ENCODE measurements at places on chromosomes 6 and 20.
A peak's percentile ranks its signal among the peaks of the same experiment; 100 is the strongest.

DNA sequence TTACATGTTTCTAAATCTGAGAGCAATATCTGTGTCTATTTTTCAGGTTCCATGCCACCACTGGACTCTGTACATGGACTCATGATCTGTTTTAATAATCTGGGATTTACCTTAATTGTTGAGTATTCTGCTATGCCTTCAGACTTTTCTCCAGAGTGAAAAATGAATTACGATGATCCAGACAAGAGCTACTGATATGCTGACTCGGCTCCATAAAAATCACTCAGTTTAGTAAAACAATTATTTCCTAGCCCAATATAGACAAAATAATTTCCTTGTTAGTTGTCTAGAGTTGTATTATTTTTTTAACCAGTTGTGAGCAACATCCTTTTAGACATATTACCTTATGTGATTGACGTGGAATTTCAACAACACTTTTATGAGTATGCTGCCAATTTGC is 736.8 kb downstream of the RFPL4B start:
- no peak for DNase-seq

GRCh38 chr20:32296819-32297420 is 19.5 kb downstream of the KIF3B start:
- peak; percentile 48 for DNase-seq

DNA sequence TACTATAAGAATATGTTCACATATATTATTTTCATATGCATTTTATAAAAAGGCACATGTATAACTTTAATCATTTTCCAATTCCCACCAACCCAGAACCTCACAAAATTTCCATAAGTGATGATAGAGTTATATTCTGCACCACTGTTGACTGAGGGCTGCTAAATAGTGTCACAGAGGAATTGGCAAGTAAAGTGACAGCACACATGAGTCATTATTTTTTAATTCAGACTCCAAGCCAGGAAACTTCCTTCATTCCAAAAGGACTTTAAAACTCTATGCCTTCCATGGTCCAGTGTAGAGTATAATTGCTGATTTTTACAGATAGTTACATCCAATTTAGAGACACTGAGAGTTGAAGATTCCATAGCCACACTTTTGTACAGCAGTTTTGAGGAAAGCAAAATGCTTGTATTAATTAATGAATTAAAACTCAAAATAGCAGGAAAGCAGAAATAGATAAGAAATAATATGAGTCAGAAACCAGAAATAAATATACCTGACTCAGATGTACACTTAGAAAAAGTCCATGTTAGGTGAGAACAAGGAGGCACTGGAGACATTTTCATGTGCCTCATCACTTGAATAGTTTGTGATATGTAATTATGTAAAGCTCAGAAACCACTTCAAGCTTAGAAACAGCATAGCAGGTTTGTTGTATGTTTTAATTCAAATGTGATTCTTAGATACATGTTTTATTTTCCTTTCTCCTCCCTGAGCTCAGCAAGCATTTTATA is 425.2 kb upstream of the OPRM1 start:
- no peak for DNase-seq

GRCh38 chr20:22524393-22525015 is 59.9 kb downstream of the FOXA2 start:
- DNase-seq: no peak

DNA sequence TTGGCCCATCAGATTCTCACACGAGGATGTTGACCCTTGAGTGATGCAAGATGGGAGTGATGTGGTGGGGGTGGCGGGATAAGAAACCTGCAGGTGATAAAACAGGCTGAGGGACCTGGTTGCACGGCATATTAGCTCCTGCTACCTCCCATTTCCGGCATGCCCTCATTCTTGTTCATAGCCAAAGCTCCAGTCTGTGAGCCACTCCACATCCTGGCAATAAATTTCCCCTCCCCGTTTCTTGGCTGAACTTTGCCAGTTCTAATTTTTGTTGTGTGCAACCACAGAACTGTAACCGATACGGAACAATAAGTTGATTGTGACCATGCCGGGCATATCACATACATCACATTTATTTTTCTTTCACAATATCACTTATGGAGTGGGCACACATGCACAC is 41.6 kb upstream of the NFATC2 start:
- no peak for DNase-seq

GRCh38 chr6:130098317-130098716 is 79.9 kb downstream of the L3MBTL3 start:
- no peak for DNase-seq

DNA sequence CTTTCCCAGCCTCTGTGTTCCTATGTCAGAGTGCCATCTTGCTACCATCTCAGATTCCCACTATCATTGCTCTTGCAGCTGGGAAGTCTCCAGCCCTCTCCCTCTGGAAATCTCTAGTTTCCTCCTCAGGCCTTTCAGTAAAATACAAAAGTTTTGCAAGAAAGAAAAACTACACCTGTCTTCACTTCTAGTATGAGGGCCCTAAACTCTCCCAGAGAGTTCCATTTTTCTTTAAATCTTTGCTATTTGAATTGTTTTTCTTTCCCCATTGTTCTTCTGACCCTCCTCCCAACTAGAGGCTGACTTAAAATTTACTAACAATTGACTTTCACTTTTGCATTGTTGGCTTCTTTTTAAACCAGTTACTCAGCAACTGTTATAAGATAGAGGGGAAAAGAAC is 62.8 kb downstream of the LY86 start:
- no peak for DNase-seq

DNA sequence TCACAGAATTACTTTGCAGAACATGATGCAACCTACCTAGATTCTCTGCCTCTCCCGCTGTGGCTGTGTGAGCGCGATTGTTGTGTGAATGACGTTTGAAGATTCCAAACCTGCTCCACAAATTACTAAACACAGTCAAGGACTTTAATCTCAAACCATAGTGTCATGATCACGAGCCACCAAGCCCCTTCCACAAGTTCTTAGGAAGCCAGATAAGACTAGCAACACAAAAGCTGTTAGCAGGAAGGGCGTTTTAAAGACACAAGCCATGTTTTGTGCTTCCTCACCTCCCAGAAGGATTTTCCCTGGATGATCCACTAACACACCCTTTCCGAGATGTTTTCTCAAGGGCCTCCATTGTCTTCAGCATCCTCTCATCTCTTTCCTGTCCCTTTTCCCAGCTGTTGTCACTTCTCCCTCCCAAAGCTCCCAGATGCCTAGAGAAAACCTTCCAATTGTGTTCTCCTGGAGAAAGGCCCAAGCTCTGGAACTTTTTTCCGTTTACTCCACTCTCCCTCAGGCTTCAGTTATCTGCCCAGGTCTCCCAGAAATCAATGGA is 12.8 kb downstream of the OPN5 start:
- DNase-seq: no peak
